ENCODE measurements at places on chromosomes 6 and 20.

DNA sequence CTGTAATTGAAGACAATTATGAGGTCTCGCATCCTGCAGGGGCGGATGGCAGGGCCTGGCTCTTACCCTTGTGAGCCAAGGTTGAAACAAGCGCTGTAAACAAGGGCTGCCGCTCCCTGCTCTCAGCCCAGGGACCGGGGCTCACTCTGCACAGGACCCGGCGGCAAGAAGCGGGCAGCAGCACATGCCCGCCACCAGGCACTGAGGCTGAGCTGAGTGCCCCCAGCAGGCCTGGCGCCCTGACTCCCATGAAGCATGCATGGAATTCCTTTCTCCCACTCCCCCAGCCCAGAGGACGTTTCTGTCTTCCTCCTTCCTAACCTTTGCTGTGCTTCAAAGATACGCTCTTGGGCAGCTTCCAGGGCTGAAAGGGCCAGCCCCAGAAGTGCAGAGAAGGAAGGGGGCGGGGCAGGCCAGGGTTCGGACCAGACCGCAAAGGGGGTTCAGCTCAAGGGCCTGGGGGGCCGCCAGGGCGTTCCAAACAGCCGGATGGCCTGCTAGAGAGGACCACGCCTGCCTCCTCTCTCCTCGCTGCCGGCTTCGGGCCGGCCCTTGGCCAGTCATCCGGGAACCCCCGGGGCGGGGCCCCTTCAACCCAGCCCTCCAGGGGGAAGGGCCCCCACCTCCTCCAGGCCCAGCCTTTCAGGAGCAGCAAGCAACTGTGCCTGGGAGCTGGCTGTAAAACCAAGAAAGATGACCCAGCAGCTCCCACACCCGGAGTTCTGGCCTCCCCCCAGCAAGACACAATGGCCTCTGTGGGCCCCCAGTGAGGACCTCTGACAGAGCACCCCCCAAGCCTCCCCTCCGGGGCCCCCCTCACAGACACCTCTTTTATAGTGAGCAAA lies 109.9 kb downstream of the NOL4L start:
- no peak for DNase-seq

DNA sequence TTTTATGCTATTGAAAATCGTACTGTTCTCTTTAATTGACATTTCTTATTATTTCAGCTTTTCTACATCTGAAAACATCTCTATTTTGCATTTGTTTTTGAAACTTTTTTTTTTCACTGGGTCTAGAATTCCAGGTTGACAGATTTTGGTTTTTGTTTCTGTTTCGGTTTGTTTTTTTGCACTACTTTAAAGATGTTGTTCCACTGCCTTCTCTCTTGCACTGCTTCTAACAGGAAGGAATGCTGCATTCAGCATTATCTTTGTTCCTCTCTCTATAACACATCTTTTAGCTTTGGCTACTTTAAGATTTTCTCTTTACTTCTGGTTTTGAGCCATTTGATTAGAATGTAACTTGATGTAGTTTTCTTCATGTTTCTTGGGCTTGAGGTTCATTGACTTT lies 20.1 kb upstream of the SLC17A1 start:
- DNase-seq, result no peak

- DNase-seq, result no peak
These were observed 5.6 kb upstream of the TBPL1 start for GRCh38 chr6:133947302-133947900.

DNA sequence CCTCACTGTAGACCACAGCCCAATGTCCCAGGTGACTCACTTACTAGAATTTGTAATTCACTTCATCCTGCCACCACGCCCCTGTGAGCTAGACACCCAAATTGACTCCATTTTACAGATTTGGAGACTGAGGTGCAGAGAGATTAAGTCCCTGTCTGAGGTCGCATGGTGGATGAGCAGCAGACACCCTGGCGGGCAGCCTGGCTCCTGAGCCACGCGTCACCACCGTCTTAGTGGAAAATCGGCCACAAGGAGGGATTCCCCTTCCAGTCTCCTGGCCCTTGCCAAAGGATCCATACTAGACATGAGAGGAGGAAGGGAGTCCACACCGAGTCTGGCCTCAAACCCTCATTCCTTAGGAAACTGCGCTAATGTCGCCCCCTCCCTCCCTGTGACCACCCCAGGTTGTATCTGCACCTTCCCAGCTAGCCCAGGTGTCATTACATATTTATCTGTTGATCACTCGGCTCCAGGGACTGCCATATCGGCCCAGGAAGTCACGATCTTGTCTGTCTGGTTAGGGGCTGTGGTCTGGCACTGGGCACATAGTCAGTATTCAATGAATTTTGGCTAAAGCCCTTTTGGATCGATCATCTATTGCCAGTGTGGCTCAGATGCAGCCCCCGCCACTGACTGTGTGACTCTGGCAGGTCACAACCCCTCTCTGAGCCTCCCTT lies 25.7 kb upstream of the PTGIS start:
- DNase-seq, result no peak

GRCh38 chr20:57374931-57375651 lies 16.1 kb upstream of the RBM38 start:
- no peak for DNase-seq

DNA sequence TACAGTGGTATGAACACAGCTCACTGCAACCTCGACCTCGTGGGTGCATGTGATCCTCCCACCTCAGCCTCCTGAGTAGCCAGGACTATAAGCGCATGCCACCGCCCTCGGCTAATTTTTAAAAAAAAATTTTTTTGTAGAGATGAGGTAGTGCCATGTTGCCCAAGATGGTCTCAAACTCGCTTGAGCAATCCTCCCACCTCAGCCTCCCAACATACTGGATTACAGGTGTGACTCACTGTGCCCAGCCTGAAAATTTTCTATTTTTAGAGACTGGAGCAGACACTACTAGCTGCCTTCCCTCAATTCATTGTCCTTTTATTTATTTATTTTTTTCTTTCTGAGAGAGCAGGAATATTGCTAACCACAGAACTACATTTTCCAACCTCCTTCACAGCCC lies 20.3 kb upstream of the GTF3C6 start:
- no peak for DNase-seq

- no peak for DNase-seq
These were observed 74.7 kb downstream of the GRM1 start for GRCh38 chr6:146103416-146104072.

DNA sequence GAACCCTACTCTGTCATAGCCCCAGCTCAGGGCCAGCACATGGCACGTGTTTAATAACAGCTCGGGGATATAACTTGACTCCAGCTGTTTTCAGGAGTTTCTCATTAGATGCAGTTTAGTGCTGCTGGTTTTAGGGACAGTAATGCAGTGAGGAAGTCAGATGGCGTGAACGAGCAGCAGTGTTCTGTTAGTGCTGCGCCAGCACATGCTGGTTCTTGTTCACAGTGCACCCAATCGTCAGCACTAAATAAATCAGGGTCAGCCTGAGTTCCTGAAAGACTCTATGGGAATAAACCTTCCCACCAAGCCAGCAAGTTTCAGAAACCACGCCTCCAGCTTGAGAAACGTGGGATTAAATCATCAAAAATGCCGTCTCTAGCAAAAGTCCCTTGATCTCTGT lies 235.9 kb upstream of the SUPT3H start:
- no peak for DNase-seq

- no peak for DNase-seq
These were observed 14.2 kb upstream of the LCA5 start for GRCh38 chr6:79551401-79551800.

DNA sequence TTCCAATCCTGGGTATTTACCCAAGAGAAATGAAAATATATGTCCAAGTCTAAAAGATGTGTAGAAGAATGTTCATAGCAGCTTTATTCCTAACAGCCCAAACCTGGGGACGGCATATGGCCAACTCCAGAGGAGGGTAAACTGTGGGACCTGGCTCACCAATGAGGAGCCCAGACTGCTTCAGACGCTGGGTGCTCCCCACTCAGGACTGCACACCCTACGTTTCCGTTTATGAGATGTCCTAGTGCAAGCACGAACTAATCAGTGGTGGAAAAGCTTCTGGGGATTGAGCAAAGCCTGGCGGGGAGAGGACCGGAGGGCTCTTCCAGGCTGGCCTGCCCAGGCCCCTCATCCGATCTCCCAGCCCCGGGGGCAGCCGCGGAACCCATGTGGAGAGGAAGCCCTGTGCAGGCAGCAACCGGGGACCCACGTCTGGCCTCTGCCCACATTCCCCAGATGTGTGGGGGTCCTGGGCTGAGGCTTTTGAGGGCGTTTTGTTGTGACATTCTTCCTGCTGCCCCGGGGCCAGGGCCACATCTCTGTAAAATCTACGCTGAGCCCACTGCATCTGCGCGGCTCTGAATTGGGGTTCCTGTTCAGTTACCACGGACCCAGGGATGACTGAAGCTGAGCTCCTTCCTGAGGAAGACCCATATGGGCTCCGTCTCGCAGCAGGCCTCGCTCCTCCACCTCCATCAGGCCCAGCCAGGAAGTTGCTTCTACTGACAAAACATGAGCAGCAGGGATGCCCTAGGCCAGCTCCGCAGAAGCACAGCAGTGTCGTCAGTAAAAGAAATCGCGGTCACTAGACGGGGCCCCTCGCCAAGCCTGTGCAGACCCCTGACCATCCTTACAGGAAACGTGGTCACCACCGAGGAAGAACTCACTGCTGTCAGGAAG lies 188.0 kb downstream of the DLL1 start:
- no peak for DNase-seq

DNA sequence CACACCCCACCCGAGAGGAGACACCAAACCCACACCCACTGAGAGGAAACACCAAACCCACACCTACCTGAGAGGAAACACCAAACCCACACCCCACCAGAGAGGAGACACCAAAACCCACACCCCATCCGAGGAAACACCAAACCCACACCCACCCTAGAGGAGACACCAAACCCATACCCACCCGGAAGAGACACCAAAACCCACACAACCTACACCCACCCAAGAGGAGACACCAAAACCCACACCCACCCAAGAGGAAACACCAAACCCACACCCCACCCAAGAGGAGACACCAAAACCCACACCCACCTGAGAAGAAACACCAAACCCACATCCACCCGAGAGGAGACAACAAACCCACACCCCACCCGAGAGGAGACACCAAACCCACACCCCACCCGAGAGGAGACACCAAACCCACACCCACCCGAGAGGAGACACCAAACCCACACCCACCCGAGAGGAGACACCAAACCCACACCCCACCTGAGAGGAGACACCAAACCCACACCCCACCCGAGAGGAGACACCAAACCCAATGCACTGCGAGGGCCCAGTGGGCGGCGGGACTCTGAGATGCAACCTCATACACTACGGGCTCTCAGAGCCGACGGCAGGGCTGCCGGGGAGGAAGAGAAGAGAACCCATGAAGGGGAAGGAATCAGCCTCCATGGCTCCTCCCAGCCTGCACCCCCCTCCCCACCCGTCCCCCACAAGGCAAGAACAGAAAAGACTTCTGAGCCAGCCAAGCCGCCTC lies 83.3 kb downstream of the TAF4 start:
- DNase-seq, result peak; percentile 29

- no peak for DNase-seq
These were observed 3.7 kb upstream of the BEND3 start for GRCh38 chr6:107118976-107119375.

DNA sequence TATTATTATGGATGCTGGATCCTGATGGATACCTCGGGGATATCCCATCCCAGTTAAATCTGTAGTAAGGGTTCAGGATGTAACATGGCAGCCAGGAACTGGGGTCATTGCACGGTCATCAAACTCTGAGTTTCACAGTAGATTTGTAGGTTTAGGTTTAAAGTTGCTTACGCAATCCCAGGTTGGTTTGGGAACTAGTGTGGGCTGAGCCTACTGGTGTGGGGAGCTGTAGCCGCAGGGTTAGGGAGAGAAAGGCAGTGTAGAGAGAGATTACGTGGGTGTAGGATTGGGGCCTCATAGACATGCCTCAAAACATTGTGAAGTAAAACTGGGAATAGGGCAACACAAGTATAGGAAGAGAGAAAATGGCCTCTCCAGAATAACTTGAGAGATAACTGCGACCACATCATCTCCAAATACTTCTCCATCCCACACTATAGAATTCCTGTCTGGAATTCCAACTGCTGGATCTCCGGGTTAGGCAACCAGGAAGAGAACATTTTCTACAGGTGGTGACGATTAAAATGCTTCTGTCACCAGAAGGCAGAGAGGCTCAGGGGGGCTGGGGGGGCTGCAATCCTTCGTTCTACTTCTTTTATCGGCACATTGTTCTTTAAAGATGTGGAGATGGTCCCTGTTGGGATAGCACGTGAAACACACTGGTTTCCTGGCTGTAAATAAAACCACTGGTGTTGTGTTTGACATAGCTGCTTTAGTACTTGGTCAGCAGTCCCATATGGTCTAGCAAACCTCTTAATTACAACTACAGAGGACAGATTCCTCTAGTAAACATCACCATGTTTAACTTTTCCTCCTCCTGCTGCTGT lies 44.9 kb upstream of the TMEM170B start:
- DNase-seq, result no peak

- no peak for DNase-seq
These were observed 129.1 kb downstream of the PREX1 start for GRCh38 chr20:48698507-48699267.

GRCh38 chr6:41901882-41902519 lies 6.8 kb upstream of the USP49 start:
- peak; percentile 74 for DNase-seq

GRCh38 chr20:1033751-1034414 lies 31.8 kb upstream of the RSPO4 start:
- no peak for DNase-seq

DNA sequence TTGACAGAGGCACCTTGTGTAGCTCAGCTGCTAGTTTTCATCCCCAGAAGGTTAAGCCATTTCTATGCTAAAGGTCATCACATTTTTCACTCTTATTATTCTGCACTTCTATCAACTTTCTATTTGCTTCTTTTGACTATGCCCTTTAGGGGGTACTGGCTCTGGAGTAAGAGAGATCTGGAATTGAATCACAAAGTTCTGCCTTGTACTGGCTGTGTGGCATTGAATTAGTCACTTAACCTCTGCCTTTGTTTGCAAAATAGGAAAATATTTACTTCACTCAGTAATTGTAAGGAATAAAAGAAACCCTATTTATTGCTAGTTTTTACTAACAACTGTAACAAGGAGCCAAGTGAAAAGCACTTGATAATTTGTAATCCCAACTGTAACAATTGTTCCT lies 56.8 kb upstream of the MTRF1L start:
- no peak for DNase-seq

DNA sequence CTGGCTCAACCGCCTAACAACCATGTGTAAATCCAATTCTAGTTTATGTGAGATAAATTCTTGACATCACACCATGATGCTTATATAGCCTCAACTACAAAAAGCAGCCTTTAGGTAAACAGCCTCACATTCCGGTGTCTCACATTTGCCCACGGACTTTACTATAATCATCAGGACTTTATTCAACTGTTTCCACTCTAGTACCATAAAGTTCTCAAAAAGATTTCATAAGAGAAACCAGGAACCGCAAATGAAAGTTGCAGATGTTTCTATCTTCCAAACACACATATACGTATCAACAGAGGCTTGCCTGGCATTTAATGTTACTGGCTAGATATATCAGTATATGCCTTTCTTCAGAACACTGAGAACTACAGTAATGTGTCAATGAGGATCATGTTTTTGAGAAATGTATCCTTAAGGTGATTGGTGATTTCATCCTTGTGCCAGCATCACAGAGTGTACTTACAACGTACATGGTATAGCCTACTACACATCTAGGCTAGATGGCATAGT lies 80.0 kb downstream of the EPB41L2 start:
- DNase-seq, result no peak

- DNase-seq, result no peak
These were observed 3.7 kb downstream of the AK9 start for GRCh38 chr6:109687271-109687761.

GRCh38 chr20:7975851-7976414 lies 35.7 kb upstream of the HAO1 start:
- DNase-seq, result no peak

GRCh38 chr6:2259574-2259973 lies 14.2 kb upstream of the GMDS start:
- no peak for DNase-seq

- no peak for DNase-seq
These were observed 17.5 kb upstream of the CEP85L start for GRCh38 chr6:118668761-118669385.
